Common myeloid progenitor, CD34-positive (primary cell): ENCODE measurements at places on chromosomes 5 and 9.

- DNase-seq, result no peak
Observed at GRCh38 chr5:168699002-168699401, 119.8 kb upstream of the PANK3 start.

DNA sequence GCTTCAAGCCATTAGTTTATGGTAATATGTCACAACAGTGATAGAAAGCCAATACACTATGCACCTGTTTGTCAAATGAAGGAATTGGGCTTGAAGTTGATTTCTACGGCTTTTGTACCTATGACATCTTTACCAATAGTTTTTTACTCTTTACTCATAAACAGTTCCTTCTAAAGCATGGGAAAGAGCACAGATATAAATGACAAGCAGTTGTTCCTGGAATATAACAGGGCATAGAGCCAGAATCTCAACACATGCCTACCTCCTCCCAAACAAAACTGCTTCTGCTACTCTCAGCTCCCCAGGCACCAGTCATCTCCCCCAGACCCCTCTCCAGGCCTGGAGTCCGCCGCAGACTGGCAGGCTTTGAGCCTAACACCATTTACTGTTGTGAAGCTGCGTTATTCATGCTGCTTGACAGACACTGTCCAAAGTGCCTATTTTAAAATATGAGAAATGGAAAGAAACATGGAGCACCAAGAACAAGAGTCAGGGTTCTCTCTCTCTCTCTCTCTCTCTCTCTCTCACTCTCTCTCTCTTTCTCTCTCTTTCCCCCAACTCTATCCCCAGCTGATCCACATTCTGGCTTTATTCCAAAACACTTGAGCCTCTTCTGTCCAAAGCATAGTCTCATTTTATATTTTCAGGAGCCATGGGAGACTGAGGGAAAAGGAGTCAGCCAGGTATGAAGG, 111.6 kb downstream of the ADRB2 start:
- no peak for DNase-seq

DNA sequence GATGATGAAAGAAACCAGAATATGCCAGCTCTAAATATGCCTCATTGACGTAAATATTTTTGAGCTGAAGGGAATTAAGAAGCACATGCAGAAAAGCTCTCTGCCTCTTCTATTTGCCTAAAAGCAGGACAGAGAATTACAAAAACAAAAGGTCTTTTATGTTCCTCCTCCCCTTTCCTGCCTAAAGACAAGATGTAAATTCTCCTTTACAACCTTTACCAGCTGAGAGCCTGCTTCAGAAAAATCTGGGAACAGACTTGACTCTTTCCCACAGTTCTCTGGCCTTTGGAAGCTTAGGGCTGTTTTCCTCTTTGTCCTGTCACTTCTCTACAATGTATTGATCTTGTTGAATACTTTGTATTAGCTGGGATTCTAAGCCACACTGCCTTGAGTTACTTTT, 199.7 kb downstream of the TMC1 start:
- no peak for DNase-seq

GRCh38 chr5:1227667-1228066, 2.5 kb downstream of the SLC6A18 start:
- DNase-seq, result peak; percentile 15

- no peak for DNase-seq
Observed at GRCh38 chr9:13023498-13023897, 248.7 kb downstream of the LURAP1L start.

GRCh38 chr5:13661272-13661671, 283.2 kb downstream of the DNAH5 start:
- no peak for DNase-seq

DNA sequence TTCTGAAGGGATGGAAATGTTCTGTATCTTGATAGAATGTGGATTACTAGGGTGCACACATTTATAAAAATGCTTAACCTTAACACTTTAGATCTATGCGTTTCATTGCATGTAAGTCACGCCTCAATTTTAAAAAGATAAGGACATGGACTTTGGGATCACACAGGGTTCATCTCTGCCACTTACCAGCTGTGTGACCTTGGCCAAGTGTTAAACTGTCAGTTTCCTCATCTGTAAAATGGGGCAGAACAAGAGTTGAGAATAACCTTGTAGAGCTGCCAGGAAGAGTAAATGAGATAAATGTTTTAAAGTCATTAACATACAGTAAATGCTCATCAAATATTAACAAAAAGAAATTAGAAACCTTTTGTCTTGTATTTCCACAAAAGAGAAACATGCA, 53.5 kb downstream of the NR6A1 start:
- no peak for DNase-seq

GRCh38 chr9:110997847-110998246, 40.4 kb downstream of the LPAR1 start:
- DNase-seq, result no peak

- DNase-seq, result no peak
Observed at GRCh38 chr5:125496393-125496792, 750.0 kb upstream of the ZNF608 start.

- no peak for DNase-seq
Observed at GRCh38 chr5:160119905-160120266, 636 bp upstream of the PWWP2A start.

DNA sequence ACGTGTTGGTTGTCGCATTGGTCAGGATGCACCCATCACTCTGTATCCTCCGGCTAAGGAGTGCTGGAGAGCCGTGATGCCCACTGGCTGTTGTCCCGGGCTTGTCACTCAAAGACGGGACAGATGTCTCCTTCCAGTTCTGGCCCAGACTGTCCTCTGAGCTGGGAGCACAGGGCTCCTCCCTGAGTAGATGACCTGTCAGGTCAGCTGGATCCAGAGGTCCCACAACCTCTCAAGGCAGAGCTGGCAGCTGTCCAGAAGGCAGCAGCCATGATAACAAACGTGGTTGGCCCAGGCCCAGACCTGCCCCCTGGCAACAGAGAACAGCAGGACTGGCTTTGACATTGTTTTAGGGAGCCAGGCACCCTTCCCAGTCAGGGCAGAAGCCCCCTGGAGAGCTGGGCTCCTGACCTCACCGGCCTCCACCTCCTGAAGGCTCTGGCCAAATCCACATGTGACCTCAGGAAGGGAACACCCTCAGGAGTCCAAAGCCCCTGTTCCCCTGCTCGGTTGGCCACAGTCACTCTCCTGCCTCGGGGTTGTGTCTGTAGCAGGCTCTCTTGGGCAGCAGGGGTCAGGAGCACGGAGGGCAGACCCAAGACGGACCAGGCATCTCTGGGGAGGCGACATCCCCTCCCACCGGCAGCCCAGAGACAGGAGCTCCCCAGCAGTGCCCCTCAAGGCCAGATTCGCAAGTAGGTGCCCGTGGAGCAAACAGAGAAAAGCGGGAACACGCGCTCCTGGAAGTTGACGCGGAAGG, 10.3 kb downstream of the TRIM7 start:
- DNase-seq, result no peak

- DNase-seq, result no peak
Observed at GRCh38 chr5:7478459-7478858, 82.5 kb downstream of the ADCY2 start.

DNA sequence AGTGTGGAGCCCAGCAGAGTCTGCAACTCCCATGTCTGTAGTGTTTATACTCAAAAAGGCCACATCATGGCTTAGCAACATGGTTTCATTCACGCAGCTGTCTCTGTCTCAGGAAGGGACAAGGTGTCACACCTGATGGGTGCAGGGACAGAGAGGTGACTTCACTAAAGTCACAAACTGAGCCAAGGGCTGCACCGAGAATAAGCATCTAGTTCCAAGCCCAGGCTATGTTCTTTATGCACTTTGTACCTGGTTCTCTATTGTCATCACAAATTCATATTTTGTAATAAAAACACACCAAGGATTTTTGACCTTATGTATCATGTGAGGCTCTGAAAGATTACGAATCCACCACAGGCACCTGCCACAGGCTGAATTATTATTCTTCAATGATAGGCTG, 64.9 kb upstream of the STK32A start:
- DNase-seq, result no peak

GRCh38 chr5:111461255-111461671, 51.1 kb downstream of the STARD4 start:
- DNase-seq, result no peak

GRCh38 chr5:95727764-95728191, 3.4 kb upstream of the RHOBTB3 start:
- no peak for DNase-seq

DNA sequence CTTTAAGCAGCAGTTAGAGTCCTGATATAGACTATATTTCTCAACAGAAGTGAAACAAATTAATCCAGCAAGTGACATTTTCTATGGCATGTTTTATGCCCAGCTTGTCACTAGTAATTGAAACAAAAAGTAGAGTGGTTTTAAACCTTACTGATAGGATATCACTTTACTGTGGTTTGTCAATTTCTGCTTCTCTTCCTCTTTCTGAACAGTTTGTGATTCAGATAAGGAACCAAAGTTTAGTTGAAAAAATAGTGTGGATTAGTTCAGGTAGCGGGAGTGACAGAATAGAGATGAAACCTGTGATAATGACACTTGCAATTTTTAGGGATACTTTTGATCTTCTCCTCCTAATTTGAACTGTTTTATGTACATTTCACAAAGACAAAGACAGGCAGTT, 485.7 kb upstream of the EDIL3 start:
- DNase-seq, result peak; percentile 86

DNA sequence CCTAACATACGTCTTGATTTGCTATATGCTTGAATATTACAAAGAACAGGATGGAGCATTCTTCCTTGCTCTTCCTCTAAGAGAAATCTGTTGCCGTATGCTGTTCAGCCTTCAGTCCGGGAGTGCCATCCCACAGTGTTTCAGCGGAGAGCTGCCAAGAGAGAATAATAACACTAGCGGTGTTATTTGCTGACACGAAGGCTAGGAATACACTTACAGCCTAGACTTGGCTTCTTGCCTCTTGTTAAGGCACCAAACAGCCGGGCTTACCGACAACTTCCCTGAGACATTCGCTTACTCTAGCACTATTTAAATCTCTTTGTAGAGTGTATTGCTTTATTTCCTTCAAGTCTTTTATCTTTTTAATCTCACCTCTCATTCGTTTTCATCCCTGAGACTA, 31.4 kb downstream of the KCTD16 start:
- no peak for DNase-seq

DNA sequence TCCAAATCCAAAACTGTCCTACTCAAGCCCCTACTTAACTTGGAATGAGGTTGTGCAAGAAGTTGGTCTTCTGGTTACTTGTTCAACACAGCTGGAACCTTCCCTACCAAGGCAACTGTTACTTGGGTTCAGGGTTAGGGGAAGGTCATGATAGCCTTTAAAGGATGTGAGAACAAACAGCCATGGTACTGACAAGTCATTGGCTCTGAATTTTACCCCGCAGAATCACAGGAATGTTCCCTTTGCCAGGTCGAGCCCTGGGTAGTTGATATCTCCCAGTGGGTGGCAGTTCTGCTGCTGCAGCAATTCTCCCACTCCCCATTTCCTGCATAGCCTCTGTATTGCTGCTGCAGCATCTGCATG, 396.1 kb upstream of the MPDZ start:
- no peak for DNase-seq

DNA sequence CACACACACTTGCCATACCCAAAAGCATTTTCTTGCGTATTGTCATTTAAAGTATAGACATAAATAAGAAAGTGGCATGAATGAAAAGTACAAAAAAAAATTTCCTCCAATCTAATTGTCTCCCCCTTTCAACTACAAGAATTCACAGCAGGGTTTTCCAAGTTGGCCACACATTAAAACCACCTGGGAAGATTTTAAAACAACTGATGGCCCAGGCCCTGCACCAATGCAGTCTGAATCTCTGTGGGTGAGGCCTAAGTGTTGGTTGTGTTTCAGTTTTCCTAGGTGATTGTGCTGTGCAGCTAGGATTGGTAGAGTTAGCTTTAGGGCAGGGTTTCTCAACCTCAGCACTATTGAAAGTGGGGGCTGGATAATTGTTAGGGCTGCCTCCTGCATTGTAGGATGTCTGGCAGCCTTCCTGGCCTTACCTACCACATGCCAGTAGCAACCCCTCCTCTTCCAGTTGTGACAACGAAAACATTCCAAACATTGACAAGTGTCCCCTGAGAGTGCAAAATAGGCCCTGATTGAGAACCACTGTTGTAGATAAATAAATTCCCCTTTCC, 337.1 kb downstream of the KIAA0825 start:
- no peak for DNase-seq

GRCh38 chr9:117278020-117278419, 136.8 kb downstream of the ASTN2 start:
- no peak for DNase-seq

GRCh38 chr5:168934169-168934568, 355.0 kb upstream of the PANK3 start:
- DNase-seq, result no peak

GRCh38 chr9:84755380-84755779, 85.9 kb downstream of the NTRK2 start:
- no peak for DNase-seq

DNA sequence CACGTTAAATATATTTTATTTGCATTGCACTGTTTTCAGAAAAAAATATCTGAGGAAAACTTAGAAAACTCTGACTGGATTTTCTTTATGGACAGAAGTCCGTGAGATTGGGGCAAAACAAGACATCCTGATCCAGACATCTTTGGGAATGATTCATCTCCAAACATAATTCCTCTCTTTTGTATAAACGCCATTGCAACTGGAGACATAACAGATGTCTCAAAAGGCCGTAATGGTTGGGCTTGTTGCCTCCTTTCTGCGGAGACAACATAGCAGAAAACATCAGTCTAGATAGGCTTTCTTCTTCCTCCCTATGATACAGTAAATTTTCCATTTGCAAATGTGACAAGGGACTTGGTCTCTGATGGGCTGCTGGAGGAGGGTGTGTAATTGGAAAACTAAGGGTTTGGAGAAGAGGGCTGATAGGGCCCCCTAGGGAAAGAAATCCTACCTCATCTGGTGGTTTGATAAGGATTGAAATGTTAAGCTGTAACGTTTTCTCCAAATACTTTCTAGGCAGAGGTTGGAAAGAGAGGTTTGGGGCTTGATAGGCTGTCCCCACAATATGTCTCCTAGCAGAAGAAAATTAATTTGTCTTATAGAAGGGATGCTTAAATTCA, 631.5 kb upstream of the ST8SIA4 start:
- DNase-seq, result no peak

DNA sequence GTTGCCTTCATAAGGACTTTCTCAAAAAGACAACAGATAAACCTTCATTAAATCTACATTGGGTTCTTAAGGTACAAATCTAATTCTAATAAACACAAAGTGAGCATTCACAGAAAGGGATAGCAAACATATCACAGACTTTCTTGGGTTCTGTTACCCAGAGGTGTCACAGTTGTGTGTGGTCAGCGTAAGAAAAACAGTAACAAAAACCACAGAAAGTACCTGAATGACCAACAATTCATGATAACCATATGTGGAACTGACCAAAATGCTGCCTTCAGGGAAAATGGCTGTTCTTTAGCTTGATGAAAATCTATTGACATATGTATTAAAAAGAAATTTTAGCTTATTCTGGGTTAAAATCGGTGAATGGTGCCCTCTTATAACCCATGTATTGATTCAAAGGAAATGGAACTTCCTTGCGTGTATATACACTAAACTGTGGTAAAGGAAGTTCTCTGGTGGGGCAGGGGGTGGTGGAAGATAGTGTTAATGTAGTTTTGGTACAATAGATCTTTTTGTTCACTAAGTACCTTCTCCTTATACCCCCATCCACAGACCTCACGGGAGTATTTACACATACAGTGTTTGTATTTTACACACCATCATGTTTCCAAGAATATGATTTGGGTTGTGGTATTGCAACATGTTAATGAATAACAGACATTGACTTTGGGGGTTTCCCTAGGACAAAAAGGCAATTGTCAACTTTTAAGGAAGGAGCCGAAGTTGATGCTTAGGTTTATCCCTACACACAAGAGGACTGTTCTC, 152.5 kb downstream of the APBA1 start:
- no peak for DNase-seq

GRCh38 chr5:39501397-39501796, 76.6 kb upstream of the DAB2 start:
- DNase-seq, result no peak
